Hematopoietic multipotent progenitor cell treated with erythropoietin and hydrocortisone succinate and interleukin-3 and kit ligand, for 15 days (in vitro differentiated cells): ENCODE measurements at places on chromosomes 2 and 18.

GRCh38 chr2:112993831-112994230 lies 11.4 kb upstream of the IL36A start:
- no peak for DNase-seq

GRCh38 chr2:144362401-144362800 lies 157.5 kb downstream of the ZEB2 start:
- DNase-seq = no peak

GRCh38 chr2:41914936-41915335 lies 132.9 kb upstream of the PKDCC start:
- no peak for DNase-seq

DNA sequence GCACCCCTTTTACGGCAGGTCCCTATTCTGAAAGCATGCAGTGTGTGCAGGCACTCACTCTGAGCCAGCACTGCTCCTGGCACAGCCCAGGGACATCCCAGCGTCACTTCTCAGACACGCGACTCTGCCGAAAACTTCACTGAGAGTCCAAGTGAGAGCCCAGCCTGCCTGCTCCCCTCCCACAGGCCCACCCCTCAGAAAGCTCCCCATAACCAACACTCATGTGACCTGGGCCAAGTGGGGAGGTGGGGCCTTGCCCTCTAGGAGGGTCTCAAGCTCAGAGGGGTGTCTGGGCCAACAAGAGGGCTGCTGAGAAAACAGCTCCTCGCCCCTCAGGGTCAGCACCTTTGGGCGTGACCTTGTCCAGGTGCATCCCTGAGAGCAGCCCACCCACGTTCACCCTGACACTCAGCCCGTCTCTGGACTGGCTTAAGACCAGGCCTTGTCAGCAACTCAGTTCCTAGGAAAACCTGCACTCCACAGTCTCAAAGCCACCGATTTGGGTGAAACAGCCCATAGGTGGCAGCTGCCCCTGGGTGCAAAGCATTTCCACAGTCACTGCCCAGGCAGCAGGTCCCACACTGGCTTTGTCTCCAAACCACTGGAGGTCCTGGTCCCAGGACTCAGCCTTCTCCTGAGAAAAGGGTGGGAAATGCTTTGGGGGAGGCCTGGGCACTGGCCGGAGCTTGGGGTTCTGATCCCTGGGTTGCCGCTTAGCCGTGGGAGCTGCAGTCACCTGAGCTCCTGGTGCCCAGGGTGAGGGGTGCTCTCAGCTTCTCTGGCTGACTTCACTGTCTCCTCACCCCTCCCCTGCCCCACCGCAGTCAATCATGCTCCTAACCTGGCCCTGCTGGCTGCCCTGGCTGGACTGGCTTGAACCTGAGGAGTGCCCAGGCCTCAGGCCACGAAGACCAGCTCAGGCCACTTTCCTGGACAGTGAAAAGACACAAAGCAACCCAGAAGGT lies 209.6 kb downstream of the HDAC4 start:
- DNase-seq = no peak

GRCh38 chr2:50657735-50658134 lies 374.2 kb downstream of the NRXN1 start:
- DNase-seq = no peak

DNA sequence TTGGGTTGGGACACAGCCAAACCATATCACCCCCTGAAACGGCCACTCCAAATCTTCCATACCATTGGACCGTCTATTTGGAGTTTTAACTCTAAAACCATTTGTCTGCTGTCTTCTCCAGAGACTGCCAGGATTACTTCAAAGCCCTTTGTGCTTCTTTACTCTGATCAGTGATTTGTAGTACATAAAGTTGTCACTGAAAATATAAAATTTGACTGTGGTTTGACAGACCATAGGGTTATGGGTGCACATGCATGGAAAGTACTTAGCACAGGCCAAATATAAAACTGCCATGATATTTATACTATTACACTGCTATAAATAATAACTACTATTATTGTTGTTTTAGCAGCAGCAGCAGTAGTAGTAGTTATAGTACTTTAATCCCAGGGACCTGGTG lies 53.7 kb upstream of the AQP4 start:
- no peak for DNase-seq

DNA sequence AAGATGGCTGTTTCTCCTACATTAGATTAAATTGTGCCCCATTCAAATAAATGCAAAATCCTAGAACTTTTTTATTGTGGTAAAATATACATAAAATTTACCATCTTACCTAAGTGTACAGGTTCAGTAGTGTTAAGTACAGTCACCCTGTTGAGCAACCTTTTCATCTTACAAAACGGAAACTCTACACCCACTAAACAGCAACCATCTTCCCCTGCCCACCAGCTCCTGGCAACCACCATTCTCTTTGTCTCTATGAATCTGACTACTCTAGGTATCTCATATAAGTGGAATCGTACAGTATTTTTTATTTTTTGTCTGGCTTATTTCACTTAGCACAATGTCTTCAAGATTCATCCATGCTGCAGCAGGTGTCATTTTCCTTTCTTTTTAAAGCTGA lies 53.0 kb downstream of the ASXL2 start:
- DNase-seq = no peak

- DNase-seq = no peak
Observed at GRCh38 chr2:104788742-104789455, 65.0 kb upstream of the POU3F3 start.

GRCh38 chr18:35864916-35865315 lies 107.6 kb upstream of the RMP24 start:
- DNase-seq = no peak

GRCh38 chr2:203732953-203733510 lies 26.6 kb downstream of the CD28 start:
- no peak for DNase-seq

GRCh38 chr2:113211226-113212105 lies 37.7 kb downstream of the PSD4 start:
- no peak for DNase-seq

DNA sequence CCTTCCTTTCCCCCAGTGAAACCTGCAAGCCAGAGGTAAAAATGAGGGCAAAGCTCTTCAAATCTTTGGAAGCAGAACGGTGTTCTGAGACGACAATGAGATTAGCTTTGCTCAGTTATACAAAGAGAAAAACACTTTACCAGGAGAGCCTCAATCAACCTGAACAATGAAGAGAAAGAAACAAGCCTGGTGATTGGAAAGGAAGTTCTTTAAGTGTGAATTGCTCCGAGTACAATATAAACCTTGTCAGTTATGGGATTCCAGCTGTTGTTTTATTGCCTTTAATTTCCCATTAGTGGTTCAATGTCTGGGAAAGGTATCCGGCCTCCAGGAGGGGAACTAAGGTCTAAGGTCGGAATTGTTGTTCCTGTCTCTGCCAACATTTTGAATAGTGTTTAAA lies 901.6 kb downstream of the EPHA4 start:
- no peak for DNase-seq

- DNase-seq = no peak
Observed at GRCh38 chr18:76547296-76547695, 52.3 kb upstream of the ZNF516 start.

DNA sequence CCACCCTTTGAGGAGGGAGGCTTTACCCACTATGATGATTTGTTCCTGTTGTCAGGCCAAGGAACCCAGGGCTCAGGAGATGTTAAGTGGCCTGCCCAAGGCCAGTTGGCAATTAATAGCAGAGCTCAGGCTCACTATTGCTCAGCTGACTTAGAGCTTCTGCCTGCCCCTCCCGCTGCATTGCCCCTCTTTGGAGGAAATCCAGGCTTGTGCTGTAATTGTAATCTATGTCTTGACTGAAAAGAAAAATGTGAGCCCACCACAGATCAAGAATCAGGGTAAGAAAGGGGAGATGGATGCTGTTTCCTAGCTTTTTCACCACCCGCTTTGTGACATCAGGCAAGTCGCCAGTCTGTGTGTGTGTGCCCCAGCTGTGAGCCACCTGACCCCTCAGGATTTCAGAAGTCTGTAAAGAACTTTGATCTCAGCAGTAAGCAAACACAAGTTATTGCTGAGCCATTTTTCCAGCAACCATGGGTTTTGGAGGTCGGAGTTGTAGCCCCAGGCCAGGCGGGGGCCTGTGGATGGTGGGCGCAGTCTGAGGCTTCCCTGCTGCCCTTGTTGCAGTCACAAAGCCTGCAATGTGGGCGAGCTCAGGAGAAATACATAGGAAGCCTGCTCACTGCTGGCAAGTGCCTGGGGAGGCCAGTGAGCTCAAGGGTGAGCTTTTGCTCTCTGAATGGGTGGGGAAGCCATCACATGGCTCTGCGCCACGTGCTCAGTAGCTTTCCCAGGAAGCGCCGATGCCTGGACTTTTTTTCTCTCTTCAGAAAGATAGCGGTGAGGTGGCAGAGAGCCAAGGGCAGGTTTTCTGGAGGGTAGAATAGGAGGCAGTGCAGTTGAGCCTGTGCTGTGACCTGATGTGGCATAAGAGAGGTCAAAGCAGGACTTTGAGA lies 6.1 kb downstream of the CABLES1 start:
- DNase-seq = no peak

DNA sequence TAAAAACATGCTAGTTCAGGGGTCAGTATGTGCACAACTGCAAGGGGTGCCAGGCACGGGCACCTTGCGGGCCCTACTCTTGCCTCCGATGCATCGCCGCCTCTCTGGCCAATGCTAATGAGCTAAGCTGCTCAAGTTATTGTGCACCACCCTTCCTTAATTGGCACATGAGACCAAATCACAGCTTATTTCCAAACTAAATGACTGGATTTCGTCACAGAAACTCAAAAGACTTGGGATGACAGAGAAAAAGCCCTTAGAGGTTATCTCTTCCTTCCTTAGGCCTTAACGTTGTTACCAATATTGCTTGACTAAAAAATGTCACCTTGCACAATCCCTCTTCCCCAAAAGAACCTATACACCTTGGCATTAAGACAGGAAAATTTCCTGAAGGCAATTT lies 7.7 kb downstream of the RNF149 start:
- DNase-seq = no peak

GRCh38 chr2:229780856-229781773 lies 66.8 kb upstream of the DNER start:
- DNase-seq = peak; percentile 67

GRCh38 chr18:22913861-22914260 lies 19.3 kb upstream of the RBBP8 start:
- no peak for DNase-seq

DNA sequence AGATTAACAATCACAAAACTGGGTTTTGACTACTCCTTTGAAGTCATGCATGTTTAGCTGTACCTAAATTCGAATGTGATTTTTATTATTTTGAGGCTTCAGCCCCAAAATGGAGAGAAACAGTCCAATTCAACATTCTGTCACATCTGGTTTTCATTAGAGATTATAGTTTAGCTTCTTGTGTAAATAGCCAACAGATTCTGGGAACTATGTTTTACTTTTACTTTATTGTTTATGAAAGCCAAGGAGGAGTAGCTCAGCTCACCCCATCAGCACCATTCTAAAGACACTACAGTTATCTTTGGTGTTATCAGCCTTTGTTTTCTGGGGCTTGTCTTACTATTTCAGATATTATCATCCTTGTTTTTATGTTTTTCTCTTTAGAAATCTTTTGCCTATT lies 465.0 kb upstream of the CWC22 start:
- DNase-seq = no peak

GRCh38 chr2:64929333-64929732 lies 59.9 kb upstream of the SLC1A4 start:
- no peak for DNase-seq

DNA sequence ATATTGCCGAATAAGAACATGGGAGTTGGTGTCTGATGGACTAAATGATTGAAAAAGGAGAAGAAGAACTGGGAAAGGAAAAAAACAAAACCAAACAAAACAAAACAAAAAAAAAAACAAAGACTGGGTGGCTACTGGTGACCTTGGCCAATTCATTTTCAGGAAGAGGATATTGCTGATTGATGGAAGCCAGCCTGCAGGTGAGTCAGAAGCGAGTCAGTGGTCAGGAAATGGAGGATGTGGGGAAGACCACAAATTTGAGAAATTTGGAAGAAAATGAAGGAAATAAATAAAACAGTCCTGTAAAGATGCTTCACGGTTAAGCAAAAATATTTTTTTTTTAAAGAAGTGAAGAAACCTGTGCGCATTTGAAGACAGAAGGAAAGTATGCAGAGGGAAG lies 296.9 kb downstream of the ZNF521 start:
- no peak for DNase-seq

DNA sequence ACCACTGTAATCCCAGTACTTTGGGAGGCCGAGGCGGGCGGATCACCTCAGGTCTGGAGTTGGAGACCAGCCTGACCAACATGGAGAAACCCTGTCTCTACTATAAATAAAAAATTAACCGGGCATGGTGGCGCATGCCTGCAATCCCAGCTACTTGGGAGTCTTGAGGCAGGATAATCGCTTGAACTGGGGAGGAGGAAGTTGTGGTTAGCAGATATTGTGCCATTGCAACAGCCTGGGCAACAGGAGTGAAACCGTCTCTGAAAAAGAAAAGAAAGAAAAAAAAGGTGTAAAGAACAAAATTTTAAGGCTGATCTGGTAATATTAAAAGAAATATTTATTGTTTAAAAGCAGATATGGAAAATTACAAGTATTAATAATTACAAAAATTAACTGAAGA lies 29.7 kb downstream of the ZNF804A start:
- no peak for DNase-seq

DNA sequence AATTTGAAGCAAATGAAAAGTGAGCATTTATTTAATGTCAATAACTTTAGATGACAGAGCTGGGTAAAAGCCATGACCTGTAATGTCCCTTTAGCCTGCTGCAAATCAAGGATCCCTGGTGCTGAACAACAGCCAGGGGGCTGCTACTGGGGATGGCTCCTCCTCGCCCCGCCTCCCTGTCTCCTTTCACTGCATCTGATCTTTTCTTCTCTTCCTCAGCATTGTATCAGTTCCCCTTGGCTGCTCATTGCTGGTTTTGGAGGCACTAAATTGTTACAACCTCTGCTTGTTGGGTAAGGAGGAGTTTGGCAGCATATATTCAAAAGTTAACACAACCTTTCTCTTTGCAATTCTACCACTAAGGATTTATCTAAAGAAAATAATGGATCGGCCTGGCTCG lies 236.3 kb upstream of the ID2 start:
- no peak for DNase-seq
